ENCODE measurements at places on chromosomes 5 and 9.

GRCh38 chr5:129246088-129246487 is 151.5 kb downstream of the ISOC1 start:
- no peak for DNase-seq

GRCh38 chr5:107651325-107651724 is 19.4 kb downstream of the EFNA5 start:
- DNase-seq, result no peak

DNA sequence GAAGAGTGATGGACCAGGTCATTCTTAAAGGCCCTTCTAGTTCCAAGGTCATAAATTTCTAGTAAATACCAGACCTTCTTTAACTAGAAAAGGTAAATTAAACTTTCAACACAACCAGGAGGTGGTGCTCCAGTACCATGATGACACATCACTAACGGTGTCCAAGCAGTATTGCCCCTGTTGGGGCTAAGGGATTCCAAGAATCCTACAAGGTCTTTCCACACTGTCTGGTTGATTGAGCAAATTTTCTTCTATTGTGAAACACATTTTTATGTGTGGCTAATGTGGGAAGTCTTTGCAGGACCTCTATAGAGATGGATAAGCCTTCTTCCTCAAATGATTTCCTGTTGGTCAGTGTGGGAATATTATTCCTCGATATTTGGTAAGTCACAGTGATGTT is 459.6 kb upstream of the PAPPA start:
- DNase-seq, result peak; percentile 25

- peak; percentile 49 for DNase-seq
These were observed 82.3 kb downstream of the SLC1A3 start for GRCh38 chr5:36688722-36689121.

DNA sequence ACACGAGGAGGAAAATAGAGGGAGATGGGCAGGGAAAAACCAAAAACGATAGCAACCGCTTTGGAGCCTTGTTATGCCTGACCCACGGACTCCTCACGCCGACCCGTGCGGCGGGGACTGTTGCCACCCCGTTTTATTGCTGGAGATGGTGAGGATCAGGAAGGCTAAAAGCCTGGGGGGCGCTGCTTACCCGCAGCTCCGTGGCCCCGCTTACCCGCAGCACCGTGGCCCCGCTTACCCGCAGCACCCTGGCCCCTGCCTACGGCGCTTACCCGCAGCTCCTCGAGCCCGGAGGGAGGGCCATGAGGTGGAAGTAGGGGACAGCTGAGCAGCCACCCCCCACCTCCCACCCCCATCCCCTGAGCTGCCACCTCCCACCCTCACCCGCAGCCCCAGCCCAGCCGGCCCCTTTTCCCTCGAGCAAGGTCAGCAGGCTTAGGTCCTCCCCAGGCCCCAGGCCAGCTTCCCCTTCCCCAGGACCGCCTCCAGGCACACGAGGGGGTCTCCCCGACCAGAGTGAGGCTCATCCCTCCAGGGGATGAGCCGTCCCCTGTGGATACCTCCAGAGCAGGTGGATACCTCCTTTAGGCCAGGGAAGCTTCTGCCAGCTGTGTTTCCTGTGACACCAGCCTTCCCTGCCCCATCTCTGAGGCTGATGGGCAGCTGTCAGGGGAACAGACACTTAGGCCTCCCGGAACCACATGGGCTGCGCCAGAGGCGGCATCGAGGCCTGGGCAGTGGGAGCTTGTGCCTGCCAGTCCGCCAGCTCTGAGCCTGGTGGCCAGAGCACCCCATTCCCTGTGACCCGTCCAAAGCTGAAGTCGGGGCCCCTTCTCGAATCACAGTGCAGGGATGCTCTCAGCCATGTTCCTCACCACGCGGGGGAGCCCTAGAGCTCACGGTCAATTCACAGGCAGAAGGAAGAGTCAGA is 92.3 kb downstream of the LMX1B start:
- peak; percentile 41 for DNase-seq

DNA sequence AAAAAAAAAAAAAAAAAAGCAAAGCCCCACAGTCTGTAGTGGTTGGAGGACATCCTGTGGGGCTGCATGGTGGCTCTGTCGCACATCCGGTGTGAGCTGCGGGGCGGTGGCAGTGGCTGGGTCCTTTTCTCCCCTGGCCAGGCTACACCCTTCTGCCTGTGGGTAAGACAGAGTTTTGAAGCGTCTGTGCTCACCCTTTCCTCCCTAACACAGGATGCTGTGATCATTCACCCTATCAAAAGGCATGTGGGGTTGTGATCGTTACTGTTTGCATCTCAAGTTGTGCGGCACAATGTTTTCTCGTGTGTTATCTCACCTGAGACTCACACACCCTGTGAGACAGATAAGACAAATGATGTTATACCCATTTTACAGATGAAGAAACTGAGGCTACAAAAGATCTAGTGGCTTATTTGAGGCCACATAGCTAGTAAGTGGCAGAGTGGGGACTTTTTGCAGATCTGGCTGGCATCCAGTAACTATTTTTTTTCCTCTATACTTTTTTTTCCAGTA is 17.5 kb downstream of the IRF1 start:
- no peak for DNase-seq

- no peak for DNase-seq
These were observed 256.0 kb downstream of the FBXL17 start for GRCh38 chr5:108125771-108126511.

DNA sequence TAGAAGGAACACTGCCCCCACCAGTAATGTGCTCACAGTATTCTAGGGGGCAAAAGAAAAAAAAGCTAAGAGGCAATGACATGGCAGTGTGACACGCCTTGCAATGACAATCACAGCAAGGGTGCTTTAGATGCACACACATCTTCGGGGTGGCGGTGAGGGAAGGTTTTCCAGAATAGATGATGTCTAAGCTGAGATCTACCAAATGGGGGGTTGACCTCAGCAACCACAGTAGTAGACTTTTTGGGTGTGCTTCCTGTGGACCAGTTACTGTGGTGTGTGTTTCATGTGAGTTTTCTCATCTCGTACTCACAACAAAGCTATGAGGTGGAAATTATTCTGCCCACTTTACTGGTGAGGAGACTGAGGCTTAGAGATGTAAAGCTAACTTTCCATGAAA is 10.2 kb upstream of the IL12B start:
- DNase-seq, result no peak

DNA sequence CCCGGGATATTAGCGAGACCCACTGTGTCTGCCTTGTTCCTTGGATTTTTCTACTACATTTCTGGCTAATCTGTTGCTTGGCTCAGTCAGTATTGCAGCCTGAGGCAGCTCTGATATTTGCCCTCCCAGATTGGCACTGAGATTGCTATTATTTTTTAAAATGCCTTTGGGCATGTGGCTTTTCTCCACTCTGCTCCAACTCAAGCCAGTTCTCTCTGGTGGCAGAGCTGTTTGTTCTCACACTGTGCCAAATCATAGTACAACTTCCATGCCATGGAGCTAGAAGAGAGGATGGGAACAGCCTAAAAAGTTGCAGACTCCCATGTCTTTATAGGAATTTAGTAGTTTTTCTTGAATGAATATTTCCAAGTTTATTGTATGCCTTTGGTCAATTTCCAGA is 155.9 kb upstream of the ATP10B start:
- no peak for DNase-seq

DNA sequence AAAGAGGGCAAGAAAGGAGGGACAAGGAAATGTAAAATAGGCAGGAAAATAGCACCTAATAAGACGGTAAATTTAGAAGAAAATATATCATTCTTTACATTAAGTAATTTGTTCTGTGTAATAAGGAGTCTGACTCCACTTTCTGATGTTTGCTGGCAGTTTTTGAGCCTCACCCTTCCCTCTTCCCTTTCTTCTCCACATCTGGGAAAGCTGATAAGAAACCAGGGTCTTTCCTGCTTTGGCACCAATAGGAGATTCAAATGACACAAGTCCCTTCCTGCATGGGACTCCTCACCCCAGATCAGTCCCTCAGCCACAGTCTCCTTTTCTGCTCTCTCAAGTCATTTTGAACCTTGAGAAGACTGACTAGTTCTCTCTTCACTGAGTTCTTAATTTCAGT is 31.2 kb upstream of the LECT2 start:
- no peak for DNase-seq

- DNase-seq, result no peak
These were observed 10.1 kb upstream of the C1QTNF3 start for GRCh38 chr5:34053133-34053532.

DNA sequence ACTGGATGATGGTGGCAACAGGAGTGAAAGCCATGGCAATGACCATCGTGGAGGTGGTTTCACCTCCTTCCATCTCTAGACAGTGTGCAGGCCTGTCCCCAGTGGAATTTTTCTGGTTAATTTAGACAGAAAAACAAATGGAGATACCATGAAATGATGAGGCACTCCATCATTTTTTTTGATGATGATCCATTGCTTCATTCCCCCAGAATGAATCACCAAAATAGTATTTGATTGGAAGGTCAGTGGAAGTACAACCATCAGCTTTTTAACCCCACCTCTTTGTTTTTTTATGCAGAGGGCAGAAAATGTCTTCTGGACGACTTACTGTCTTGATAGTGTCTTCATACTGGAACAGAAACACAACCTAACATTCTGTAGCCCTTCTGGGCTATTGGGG is 42.6 kb upstream of the ADRA1B start:
- DNase-seq, result no peak

- DNase-seq, result no peak
These were observed 14.4 kb upstream of the SLC46A2 start for GRCh38 chr9:112905084-112905483.

- DNase-seq, result peak; percentile 38
These were observed 71.0 kb downstream of the FER start for GRCh38 chr5:108818613-108819272.

DNA sequence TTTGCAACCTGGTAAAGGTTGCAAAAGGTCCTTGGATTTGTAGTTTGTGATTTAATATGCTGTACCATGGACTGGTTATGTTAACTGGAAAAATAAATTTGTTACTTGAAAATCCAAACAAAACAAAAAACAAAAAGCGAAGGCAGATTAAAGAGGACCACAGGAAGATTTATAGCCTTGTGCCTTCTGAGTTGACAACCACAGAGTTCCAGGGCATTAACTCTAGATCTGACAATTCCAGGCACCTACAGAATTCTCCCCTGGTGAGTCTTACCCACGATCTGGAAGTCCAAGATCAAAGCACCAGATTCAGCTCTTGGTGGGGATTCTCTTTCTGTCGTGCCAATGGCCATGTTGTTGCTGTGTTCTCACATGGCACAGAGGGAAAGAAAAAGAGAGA is 107.9 kb upstream of the SELENOP start:
- no peak for DNase-seq

GRCh38 chr5:17094830-17095229 is 122.6 kb upstream of the BASP1 start:
- no peak for DNase-seq

- no peak for DNase-seq
These were observed 20.9 kb upstream of the MAN2A1 start for GRCh38 chr5:109668668-109669422.

GRCh38 chr9:134358026-134358661 is 31.9 kb downstream of the RXRA start:
- no peak for DNase-seq

DNA sequence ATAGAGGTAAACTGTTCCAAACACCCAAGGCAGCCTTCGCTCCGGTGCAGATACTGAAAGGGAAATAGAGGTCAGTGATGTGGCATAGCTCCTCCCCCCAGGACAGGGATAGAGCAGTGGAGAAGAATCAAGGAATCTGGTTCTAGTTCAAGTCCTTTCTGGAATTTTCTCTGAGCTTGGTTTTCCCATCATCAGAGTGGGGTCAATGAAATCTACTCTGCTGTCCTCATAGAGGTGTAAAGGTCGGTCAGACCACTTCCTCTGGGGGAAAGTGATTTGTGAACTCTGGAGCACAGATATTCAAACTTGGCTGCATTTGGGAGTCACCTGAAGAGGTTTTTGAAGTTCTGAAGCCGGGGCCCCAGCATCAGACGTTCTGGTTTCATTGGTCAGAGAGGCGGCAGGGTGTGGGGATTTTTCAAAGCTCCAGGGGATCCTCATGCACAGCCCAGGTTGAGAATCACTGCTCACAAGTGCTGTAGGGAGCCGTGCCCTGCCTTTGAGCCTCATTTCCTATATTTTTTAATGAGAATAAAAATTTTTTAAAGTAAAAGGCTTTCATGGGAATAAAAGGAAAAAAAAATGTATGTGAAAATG is 105.7 kb upstream of the RAD23B start:
- no peak for DNase-seq

- DNase-seq, result no peak
These were observed 24.8 kb downstream of the GRIA1 start for GRCh38 chr5:153515301-153515700.

GRCh38 chr9:34716711-34717110 is 6.8 kb upstream of the CCL21 start:
- DNase-seq, result no peak

DNA sequence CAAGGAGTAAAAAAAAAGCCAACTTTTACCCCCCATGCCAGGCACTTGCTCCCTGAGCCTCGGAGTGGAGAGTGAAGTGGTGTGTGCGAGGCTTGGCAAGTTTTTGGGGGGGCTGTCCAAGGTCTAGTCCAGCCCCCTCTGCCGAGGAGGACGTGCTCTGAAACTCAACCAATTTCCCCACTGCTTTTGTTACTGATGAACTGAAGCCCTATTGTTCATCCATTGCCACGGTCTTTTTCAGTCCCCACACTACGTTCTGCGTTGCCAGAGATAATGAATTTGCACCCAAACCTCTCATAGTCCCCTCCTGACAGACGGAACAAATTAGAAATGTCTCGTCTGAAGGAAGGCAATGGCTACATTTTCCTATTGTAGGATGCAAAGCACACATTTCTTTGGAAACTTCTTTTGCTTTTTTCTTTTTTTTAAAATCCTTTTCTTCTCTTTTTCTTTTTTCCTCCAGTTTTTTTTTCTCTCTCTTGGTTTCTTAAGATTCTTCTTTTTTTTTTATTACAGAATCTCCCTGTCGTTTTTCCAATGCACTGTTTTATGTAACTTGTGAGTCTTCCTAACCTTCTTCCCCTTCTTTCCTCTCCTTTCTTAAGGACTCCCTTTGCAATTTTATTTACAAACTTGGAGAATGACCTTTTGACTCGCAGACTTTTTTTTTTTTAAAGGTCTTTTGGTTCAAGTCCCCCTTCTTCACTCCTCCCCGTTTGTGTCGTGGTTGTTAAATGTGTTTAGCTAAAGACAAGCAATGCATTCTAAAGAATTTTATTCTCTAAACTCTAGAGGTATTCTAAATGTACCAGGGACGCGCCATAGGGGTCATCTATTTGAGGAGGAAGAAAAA is 209.5 kb downstream of the MEF2C start:
- no peak for DNase-seq

GRCh38 chr9:116405321-116405720 is 251.7 kb downstream of the PAPPA start:
- no peak for DNase-seq
